T1000 (cell line): ENCODE measurements at places on chromosomes 7 and 10.
A peak's percentile ranks its signal among the peaks of the same experiment; 100 is the strongest.

DNA sequence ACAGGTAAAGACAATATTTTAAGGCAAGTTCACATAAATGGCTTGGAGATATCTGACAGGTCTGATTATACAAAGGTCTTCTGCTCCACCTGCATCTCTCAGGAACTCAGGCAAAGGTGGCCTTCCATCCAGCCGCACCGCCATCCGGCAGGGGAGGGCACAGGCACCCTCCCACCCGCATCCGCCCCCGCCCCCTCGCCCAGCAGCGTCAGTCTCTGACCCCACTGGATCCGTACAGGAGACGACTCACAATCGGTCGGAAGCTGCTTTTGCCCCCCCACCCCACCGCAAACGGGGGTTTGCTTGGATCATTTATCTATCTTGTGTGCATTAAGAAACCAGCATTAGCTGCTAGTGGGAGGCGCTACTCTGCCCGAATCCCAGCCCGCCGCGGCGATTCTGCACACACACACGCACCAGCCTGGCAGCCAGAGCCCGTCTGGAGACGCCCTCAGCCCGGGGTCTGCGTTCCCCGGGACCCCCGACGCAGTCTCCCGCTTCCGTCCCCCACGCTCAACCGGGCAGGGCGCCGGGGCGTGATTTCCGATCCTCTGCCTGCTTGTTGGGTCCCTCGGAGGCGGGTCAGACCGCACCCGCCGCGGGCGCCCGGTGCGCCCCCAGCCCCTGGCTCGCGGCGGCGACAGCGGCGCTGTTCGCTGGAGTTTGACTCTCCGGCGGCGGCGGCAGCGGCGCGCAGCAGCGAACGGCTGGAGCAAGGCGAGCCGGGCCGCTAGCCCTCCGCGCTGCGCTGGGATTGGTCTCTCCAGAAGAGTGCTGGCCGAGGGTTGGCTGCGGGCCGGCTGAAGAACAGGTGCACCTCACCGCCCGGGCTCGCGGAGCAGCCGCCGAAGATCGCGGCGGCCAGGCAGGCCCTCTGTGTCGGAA is 820 bp upstream of the NRG3 start:
- peak; percentile 64 for DNase-seq

- DNase-seq = peak; percentile 81
Measured at GRCh38 chr7:158431941-158432347, 155.7 kb downstream of the PTPRN2 start.

DNA sequence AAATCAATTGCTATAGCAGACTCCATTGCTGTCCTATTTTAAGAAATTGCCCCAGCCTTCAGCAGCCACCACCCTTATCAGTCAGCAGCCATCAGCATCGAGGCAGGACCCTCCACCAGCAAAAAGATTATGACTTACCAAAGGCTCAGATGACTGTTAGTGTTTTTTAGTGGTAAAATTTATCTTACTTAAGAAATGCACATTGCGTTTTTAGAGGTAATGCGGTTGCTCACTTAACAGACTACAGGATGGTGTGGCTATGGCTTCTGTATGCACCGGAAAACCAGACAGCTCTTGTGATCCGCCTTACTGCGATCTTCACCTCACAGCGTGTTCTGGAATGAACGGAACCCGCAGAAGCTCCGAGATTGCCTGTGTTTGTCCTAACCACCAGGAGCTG is 58.1 kb downstream of the WDR37 start:
- DNase-seq = no peak

- DNase-seq = peak; percentile 62
Measured at GRCh38 chr7:140059273-140060242, 3.2 kb downstream of the PARP12 start.

GRCh38 chr7:97064972-97065587 is 40.4 kb upstream of the DLX5 start:
- DNase-seq = peak; percentile 9

GRCh38 chr7:28338041-28338440 is 74.3 kb upstream of the CREB5 start:
- no peak for DNase-seq

DNA sequence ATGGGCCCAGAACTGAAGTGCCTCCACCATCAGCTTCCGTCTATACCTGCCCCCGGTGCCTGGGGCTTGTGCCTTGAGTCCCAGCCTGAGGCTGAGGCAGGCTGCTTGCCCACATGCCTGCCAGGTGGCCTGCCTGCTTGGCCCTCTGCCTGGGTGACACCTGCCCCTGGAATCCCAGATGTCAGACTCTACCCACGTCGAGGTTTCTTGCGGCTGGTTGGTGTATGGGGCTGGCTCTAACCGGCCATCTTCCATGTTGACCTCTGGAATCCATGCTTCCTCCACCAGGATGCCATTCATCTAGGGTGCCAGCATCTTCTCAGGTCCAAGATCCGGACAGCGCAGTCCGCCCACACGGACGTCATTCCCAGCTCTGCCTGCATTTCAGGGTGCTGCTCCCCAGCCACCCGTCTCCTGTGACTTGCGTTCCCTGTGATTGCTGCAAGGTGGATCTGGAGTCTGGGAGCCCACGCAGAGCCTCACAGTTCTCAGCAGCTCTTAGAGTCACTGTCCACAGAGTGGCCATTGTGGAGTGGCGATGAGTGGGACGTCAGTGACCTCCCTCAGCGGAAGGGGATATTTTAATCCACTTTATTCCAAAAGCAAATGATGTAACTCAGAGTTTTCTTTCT is 298.1 kb downstream of the TCERG1L start:
- no peak for DNase-seq

DNA sequence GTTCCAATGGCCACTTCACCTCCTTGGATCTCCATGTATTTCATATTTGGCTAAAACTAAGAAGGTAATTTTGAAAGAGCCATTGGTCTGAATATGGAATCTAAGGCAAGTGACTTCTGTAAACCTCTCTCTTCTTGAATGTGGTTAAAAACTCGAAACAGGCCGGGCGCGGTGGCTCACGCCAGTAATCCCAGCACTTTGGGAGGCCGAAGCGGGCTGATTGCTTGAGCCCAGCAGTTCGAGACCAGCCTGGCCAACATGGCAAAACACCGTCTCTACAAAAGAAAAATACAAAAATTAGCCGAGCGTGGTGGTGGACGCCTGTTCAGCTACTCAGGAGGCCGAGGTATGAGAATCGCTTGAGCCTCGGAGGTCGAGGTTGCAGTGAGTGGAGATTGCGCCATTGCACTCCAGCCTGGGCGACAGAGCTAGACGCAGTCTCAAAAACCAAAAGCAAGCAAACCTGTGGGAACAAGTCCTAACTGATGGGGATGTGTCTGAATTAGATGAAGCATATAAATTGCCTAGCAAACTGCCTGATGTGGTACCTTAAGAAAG is 2.2 kb downstream of the LANCL2 start:
- DNase-seq = no peak
